ENCODE measurements at places on chromosomes 5 and 9.

DNA sequence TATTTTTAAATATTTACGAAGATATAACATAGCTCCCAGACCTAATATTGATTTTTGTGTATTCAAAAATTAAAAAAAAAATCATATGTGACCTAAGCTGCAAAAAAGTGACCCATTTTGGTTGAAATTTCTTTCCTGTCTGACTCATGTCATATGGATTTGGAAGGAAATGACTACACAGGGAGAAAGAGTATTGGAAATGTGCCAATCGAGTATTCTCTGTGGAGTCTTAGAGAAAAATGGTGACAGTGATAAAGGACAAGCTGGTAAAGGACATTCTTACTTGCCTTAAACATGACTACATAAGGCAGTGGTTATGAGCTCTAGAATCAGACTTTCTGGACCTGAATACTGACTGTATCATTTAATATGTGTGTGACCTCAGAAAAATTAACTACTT lies 262.9 kb upstream of the PTPRD start:
- DNase-seq, result no peak

GRCh38 chr9:4615778-4616177 lies 46.3 kb upstream of the PLPP6 start:
- no peak for DNase-seq

GRCh38 chr9:81069038-81069795 lies 620.1 kb downstream of the TLE1 start:
- DNase-seq, result no peak

DNA sequence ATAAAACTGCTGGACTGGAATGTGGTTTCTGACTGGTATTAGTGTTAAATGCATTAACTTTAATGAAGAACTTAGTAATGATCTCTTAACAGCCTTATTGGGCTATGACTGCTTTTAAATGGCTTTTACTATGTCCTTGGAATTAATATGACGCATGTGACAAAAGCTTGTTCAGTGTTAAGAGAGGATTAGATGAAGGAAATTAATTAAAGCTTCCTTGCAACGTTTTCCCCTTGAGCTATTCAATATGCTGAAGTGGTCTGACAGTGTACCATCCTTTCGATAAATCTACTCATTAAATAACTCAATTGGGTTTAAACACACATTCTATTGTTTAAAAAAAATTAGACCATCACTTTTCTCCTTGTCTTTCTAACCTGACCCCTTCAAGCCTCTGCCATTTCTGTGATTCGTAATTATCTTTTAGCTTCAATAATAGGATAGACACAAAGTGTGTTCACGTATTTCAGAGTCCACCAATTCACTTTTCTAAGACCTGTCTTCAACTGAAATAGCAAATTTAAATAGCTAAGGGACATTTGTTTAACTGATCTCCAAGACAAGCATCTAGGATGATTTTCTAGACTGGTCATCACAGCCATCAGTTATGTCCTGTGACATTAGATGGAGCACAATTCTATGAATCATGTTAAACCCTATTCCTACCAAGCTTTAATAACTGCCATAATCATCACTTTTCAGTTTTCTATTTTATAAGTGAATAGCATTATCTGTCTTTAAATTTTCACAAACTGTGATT lies 1258.0 kb upstream of the CDH9 start:
- no peak for DNase-seq

DNA sequence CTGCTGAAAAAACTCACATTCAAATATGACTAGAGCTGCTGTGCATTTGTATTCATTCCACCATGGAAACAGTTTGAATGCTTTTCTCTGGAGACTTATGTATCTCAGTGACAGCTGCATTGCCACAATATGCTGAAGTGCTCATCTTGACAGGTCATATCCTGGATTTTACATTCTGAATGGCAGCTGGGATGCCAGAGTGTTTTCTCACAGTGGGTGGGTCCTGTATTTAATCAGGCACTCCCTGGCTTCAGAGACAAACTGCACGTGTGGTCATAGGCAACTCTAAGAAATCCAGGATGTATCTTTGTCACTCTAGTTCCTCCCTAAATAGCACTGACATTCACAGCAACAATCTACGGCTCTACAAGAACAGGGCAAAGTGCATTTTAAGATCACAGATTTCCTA lies 75.6 kb downstream of the ST8SIA4 start:
- DNase-seq, result no peak

DNA sequence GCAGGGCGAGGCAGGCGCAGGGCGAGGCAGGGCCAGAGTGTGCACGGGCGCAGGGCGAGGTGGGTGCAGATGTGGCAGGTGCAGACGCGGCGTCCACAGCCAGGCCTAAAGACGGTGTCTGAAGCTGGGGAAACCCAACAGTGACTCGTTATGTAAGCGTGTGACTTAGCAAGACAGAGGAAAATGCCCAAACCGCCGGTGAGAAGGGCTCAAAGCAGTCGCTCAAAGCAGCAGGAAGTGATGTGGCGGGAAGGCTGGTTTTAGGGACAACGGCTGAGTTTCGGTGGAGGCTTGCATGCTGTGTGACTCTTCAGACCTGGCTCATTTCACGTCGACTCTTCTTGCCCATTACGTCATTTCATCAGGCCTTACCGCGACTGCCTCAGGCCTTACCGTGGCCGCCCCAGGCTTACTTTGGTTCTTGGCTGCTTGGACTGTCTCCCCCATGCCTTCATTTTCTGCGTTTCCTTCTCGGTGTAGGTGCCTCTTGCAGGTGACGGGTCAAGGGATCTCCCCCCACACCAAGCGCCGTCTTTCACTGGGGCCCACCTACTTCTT lies 50.5 kb upstream of the EXOC3 start:
- DNase-seq, result peak; percentile 86

GRCh38 chr5:107858324-107858723 lies 187.6 kb upstream of the EFNA5 start:
- DNase-seq, result no peak

DNA sequence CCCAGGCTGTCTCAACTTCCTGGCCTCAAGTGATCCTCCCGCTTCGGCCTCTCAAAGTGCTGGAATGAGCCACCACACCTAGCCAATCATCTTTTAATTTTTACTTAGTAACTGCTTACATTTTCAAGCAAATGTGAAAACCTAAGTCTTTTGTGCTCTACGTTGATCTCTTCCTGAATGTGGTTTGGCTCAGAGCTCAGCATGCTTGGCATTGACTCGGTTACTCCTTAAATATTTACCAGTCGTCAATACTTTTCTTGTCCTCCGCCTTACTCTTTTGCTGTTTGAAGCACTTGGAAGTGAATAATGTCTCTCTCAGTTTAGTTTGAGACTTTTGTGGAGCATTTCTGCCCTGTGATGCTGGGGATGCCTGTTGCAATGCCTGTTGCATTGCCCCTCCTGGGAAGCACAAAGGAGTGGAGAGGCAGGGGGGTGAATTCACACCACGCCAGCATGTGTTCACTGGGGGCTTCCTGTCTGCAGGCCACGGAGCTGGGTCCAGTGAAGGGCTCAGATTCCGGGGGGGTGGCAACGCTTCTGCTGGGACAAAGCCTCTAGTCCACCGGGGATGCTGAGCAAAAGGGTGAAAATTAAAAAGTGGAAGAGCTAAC lies 13.1 kb upstream of the TENT4A start:
- DNase-seq, result no peak

DNA sequence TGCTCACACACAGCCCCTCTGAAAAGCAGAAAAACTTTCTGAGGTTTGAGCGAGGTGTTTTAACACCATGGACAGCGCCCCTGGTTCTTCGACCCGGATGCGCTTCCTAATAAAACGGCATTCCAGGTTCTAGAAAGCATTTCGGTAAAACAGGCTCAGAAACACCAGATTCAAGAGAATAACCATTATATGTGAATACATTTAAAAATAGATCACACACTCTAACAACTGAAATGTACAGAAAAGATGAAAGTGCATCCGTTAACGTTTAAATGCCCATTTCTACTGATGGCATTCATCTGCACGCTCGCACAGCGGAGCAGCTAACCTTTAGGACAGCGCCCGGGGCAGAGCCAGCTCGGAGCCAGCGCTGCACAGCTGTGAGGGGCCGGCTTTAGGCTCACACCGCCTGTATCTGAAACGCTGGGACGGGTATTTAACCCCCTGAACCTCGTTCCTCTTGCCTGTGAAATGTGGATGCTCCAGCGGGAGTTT lies 26.3 kb upstream of the TENT4A start:
- DNase-seq, result no peak

DNA sequence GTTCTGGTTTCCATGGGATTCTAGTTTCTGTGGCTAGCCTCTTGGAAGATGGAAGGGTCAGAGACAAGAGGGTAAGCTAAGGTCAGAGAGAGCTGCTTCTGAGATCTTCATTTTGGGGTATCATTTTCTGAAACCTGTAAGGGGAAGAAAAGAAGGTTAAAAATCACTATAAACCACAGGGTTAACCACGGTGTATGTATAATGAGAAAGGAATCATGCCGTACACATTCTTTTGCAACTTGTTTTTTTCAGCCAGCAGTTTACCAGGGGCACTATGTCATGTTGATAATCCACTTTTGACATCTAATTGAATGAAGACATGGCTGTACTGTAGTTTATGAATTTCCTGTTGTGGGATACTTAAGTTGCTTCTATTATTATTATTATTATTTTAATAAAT lies 164.4 kb downstream of the FOCAD start:
- no peak for DNase-seq

- DNase-seq, result no peak
These were observed 38.8 kb downstream of the NFX1 start for GRCh38 chr9:33329117-33329563.

DNA sequence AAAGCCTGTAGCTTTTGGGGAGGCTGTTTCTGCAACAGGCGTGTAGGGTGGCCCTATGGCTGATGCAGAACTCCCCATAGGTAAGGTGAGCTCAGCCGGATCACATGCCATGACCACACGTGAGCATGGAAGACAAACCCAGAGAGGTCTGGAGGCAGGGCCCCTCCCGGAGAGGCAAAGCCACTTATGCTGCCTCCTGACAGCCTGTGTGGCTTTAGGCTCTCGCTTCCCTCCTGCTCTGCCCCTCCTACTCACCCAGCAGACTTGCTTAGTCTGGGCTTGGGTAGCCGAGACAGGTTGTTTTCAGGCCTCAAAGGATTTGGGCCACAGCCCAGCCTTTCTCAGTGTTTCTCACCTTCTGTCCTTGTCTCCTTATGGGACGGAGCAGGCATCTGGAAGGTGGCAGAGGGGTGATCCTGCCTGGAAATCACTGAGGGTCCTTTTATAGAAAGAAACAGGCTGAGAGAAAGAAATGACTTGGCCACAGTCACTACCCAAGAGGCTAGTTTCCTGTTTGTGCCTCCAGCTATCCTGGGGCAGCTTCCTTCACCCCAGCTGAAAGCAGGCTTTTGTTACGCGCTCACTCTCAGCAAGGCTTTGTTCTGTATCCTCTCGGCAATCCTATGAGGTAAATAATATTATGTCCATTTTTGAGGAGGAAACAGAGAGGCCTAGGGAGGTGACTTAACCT lies 89.9 kb downstream of the DAB2IP start:
- DNase-seq, result no peak

GRCh38 chr9:97039514-97039860 lies 545 bp upstream of the CTSV start:
- DNase-seq, result no peak

DNA sequence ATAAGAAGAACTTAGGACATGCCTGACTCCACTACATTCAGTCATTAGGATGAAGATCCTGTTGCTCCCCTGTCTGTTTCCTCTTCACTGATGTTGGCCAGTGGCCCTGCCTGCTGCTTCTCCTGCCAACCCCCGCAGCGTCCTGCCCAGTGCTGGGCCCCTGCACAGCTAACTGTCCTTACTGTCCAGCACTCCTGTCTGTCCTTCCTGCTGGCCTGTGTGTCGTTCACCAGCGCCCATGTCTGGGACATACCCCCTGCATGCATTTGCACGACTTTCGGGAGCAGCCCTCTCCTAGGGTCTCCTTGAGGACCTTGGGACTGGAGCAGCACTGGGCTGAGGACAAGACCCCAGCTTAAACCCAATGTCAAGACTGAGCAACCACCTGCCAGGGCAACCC lies 547.6 kb downstream of the BNC2 start:
- no peak for DNase-seq

DNA sequence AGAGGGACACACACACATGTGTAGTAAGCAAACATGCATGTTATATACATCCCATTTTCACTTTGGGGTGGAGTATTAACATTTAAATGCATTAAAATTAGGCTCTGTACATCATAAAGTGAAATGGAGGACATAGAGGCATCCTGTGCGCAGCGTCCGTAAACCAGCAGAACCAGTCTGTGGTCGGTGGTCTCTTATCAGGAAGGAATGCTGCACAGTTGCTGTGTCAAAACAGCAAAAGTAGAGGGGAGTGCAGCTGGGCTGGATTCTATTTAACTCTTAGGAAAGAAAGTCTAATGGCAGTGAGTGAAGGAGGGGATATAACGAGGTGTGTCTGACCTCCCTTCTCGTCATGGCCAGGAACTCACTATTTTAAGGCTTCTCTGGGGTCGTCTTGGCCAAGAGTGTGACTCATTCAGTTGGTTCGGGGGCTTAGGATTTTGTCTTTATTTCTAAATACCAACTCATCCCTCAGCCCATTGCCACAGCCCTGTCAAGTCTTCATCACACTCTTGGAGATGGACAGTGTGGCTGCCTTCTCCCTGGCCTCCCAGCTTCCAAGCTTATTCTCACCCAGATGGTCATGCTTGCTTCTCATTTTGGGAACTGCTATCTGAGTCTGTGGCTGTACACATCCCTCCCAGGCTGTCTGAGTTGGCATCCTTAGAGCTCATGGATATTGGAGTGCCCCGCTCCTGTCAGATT lies 20.1 kb upstream of the CXCL14 start:
- DNase-seq, result no peak

DNA sequence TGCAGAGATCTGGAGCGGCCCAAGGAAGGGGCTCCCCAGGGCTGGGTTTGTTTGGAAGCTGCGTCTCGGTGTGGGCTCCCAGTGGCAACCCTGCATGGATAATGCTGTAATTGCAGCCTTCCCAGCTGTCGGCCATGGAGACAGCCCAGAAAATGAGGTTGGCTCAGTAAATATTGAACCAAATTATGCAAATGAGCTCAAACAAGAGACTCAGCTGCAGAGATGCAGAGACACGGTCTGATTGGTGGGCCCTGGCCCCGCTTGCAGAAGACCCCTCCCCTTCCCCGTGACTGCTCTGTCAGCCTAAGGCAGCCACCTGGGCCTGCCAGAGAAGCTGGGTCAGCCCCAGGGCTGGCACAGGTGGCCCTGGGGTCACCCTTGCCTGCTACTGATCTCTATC lies 75.9 kb downstream of the RAD23B start:
- DNase-seq, result no peak

GRCh38 chr9:117827456-117827855 lies 123.3 kb downstream of the TLR4 start:
- no peak for DNase-seq

GRCh38 chr5:176772271-176773210 lies 37.8 kb upstream of the UNC5A start:
- DNase-seq, result no peak

DNA sequence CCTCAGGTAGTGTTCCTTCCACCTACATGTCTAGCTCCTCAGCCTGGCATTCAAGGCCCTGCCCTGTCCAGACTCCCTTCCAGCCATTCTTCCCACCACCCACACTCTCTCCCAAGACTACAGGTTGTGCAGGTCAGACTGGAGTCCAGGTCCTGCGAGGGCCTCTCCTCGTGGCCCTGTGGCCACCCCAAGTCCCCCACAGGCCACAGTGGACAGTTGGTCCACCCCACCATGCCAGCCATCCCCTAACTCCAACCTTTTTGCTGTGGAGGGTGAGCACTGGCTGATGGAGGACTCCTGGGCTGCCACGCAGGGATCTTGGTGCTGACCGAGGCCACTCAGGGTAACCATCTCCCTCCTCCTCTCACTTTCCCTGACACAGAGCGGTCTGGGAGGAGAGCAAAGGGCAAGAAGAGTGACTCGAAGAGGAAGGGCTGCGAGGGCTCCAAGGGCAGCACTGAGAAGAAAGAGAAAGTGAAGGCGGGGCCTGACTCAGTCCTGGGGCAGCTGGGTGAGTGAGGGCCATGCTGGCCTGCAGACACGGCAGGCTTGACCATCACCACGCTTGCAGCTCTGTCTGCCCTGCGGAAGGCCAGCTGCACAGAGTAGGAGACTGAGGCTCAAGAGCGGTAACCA lies 51.0 kb downstream of the JADE2 start:
- DNase-seq, result no peak
